ENCODE measurements at places on chromosomes 6 and 20.

- DNase-seq = no peak
Measured at GRCh38 chr6:14436592-14437132, 319.1 kb downstream of the CD83 start.

- DNase-seq = no peak
Measured at GRCh38 chr6:13447949-13448724, 39.3 kb downstream of the GFOD1 start.

DNA sequence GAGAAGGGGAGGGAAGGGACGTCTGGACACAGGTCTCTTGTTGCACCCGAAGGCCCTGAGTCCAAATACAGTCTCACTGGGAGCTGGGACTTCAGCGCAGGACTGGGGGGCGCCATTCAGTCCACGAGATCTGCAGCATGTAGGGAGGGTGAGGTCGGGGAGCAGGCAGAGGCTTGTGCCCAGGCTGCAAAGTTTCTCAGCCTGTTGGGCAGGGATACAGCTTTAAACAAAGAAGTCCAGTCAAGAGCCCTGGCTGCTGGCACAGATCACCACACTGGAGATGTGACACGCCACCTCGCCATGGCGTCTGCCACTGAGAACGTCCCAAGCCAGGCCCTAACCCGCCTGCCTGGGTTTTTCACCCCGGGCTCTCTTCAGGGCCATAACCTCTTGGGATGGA, 256.6 kb downstream of the DLL1 start:
- DNase-seq = no peak

DNA sequence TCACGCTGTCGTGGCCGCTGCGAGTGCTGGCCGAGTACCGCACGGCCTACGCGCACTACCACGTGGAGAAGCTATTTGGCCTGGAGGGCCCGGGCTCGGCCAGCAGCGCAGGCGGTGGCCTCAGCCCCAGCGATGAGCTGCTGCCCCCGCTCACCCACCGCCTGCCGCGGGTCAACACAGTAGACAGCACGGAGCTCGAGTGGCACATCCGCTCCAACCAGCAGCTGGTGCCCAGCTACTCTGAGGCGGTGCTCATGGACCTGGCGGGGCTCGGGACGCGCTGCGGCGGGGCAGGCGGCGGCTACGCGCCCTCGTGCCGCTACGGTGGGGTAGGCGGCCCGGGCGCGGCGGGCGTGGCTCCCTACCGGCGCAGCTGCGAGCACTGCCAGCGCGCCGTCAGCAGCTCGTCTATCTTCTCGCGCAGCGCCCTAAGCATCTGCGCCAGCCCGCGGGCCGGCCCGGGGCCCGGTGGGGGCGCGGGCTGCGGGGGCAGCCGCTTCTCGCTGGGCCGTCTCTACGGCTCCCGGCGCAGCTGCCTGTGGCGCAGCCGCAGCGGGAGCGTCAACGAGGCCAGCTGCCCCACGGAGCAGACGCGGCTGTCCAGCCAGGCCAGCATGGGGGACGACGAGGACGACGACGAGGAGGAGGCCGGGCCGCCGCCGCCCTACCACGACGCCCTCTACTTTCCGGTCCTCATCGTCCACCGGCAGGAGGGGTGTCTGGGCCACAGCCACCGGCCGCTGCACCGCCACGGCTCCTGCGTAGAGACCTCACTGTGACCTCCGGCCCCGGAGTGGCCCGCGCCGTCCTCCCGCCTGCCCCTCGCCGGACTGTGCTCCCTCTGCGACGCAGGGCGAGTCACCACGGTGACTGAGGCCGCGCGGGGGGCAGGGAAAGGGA, 5.7 kb downstream of the TMEM151B start:
- no peak for DNase-seq

DNA sequence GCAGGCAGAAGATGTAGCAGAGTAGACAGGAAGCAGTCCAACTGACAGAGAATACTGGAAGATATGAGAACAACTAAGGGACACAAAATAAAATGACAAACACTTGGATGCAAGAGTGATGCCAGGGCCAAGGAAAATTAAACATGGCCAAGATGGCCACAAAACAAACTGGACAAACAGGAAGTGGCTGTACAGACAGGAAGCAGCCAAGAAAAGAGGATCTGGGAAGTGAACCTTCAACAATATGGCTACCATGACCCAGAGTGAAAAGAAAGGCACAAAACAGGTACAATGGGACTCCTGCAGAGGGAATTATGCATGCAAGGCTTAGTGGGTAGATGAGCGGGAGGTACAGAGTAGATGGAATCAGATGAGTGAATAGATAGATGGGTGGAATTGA, 29.1 kb downstream of the HLA-DPB1 start:
- no peak for DNase-seq

- peak; percentile 72 for DNase-seq
Measured at GRCh38 chr6:9204171-9204570, 768.8 kb upstream of the SLC35B3 start.

- DNase-seq = peak; percentile 63
Measured at GRCh38 chr6:98904096-98904495, 43.6 kb downstream of the FBXL4 start.

DNA sequence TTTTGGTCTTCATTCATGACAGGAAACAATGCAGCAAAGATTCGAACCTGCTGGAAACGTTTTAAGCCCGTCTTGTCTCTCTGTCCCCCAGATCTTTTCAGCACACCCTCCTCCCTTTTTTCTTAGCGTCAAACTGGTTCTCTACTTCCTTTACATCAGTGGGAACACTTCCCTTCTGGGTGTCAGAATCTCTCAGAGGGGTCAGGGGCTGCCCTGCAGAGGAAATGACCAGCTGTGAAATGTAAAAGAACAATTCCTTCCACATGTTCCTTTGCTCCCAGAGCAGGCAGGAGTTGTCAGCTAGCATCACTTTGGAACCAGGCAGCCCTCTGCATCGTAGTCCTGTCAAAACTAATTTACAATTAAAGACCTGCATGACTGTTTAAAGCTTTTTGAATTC, 619.0 kb downstream of the TFAP2A start:
- DNase-seq = no peak

GRCh38 chr6:90025523-90026061, 131.3 kb downstream of the GJA10 start:
- DNase-seq = peak; percentile 96

GRCh38 chr6:168640768-168641167, 199.8 kb downstream of the SMOC2 start:
- peak; percentile 39 for DNase-seq

DNA sequence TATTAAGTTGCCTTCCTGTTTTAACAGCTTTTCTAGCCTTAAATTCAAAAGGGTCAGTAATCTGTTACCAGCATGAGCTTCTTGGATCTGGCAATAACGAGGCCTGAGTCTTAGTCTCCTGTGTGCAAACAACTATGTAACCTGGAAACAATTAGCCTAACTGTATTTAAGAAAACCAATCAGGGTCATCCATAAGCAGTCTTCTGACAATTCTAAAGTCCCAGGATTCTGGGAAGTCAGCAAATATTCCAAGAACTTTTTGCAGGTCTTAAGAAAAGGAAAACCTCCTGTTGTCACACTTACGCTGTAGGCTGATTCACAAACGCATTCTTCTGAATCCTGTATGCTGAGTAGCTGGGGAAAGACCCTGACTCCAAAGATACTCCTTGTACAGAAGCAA, 90.4 kb downstream of the COL12A1 start:
- peak; percentile 81 for DNase-seq

DNA sequence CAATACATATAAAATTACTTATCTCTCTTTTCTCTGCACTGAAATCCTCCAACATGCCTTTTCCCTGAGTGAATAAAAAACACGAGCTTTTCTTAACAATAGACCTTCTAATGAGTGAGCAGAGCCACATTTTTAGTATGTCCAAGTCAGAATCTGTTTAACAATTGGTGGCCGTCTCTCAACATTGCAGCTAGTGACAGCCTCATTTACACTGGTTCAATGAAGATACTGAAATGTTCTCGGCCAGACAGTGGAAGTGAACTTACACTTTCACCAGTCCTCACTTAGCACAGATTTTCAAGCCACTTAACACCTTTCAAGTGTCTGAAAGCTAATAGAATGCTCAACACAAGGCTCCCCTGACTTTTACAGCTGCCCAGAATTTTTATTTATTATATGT, 767.1 kb downstream of the KIF16B start:
- DNase-seq = no peak

DNA sequence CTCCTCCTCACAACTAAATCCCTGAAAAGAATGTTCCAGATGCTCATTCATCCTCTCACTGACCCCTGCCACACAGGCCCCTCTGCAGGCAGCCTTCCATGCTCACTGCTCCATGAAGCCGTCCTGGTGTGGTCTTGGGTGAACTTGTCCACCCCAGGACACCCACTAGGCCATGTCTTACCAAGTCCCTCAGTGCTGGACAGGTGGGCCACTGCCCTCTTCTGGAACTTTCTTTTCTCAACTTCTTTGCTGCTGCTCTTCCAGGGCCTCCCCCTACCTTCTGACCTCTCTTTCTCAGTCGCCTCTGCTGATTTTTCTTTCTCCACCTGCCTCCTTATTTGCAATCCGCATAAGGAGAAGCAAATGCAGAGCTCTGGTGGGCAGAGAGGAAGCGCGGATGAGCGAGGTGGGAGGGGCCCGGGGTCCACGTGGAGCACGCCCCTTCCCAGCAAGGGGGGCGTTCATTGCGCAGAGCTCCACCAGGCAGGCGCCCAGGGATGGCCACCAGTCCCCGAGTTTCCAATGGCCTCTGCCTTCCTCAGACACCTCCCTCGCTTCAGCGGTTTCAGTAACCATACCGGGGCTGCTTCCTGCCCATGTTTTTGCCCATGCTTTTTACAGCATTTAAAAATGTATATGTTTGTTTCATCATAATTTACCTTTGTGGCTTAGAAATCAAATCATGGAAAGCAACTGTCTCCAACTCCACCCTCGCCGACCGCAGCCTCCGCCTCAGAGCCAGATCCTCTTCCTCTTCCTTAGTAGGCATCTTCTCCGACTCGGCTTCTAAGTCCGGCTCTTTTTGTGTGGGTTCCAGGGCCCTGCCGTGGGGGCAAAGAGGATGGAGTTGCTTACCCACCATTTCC, 129.6 kb downstream of the ZDHHC14 start:
- no peak for DNase-seq

- no peak for DNase-seq
Measured at GRCh38 chr6:99287523-99287922, 62.0 kb downstream of the FAXC start.

DNA sequence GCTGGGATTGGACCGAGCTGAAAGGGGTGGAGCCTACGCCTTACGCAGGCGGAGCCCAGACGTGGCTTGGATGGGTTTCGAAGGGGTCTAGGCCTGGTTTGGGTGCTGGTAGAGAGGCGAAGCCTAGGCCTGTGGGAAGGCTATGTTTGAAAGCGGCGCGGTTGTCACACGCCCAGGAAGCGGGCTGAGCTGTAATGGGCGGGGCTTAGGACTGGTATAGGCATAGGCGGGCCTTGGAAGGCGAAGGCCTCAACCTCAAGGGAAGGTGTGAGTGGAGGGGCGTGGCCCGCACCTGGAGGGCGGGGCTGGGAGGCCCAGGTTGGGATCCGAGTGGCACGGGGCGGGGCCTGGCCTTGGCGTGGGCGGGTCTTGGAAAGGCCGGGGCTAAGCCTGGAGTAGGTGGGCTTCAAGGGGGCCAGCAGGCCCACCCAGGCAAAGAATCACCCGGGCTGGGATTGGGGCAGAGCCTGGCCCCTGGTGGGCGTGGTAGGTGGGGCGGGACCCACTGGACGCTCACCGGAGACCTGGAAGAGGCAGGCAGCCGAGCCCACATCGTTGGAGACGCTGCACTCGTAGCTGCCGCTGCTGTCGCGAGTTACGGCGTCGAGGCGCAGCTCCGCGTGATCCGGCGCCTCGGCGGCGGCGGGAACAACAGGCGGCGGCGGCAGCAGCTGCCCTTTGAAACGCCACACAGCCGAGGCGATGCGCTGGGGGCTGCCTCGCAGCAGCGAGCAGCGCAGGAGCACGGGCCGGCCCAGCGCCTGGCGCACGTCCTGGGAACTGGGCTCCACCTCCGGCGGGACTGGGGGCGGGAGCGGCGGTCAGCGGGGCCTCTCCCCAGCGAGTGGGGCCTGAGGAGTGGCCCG, 49.0 kb downstream of the MDGA1 start:
- DNase-seq = peak; percentile 11

DNA sequence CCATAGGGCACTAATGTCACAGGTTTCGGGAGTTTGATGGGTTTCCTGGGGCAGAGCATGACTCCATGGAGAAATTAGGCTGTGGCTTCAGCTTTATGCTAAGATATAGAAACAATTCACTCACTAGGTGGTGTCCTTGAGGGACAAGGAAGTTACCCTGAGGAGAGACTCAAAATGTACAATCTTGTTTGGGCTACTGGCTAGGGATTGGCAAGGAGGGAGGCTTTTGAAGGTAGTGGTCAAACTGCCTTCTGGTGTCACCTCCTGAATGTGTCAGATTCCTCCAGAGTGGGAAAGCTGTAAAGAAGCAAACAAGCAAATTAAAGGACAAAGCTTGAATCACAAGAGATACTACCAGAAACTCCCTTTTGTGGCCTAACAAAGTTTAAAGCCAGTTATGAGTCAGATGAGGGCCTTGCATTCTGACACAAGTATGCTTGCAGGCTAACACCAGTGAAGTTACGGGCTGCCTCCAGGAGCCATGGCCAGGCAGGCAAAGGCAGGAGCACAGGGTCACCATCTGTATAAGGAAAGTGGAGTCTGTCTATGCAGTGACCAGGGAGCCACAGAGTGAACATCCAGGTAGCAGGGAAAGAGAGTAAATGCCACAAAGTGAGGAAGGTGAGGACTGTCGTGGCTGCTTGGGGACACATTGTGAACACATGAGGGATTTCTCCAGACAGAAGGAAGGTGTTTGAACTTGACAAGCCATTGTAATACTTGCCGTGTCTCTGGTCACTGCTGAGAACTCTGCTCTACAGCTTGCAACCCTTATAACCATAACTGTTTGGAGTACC, 107.7 kb upstream of the DTNBP1 start:
- peak; percentile 43 for DNase-seq

DNA sequence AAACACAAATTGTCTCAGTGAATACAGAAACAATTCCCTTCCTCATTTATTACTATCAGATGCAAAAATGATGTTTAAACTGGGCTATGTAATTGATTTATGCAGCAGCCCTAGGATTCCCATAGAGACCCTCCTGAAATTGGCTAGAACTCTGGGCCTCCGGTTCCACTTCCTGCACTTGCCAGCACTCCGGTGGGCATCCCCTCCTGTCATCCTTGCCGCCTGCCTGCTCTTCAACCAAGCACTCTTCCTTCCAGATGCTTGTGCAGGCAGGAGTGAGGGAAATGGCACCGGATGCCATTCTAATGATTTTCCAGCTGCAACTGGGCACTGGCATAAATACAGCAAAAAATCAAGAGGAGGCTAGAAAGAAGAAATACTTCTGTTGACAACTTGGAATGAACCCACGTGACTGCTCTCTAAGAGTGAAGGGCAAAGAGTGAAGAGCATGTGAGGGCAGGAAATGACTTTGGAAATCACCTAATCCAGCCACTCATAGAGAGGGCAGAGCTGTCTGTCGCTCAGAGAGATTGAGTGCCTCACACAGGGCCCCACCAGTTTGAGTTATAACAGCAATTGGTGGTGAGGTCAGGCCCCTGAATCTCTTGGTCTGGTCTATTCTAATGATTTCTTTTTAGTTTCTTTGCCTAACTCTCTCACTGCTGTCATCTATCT, 3.7 kb upstream of the NEDD9 start:
- DNase-seq = peak; percentile 34

DNA sequence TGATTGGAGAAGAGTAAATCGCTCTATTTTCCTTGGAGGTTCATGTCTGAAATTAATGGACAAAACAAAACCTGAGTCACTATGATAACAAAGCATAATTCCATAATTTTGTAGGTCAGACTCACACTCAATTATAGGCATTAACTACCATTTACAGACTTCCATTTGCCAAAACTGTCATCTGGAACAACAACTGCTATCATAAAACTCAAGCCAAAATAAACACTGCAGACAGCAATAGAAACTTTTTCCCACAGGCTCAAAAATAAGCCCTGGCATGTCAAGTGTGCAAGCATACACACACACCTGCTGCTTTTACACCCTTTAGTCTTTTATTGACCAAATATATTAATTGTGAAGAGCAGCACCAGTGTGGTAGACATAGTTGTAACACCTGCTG, 7.1 kb downstream of the MRPS10 start:
- no peak for DNase-seq

All from fibroblast of upper back skin (primary cell).